ENCODE measurements at places on chromosomes 12 and 14.

GRCh38 chr14:82725213-82725612 is 1191.6 kb upstream of the SEL1L start:
- no peak for DNase-seq

- DNase-seq, result peak; percentile 38
These were observed 55.8 kb upstream of the CCDC175 start for GRCh38 chr14:59632381-59632780.

DNA sequence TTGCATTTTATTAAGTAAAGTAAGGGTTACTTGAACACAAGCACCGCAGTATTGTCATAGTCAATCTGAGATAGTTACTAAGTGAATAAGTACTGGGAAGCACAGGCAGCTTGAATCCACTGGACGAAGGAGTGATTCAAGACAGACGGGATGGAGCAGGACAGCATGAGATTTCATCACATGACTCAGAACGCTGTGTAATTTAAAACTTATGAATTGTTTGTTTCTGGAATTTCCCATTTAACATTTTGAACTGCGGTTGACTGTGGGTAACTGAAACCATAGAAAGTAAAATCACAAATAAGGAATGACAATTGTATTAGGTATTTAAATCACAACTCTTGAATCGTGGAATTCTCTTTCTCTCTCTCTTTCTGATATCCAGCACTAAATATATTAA is 1630.4 kb upstream of the SEL1L start:
- no peak for DNase-seq

DNA sequence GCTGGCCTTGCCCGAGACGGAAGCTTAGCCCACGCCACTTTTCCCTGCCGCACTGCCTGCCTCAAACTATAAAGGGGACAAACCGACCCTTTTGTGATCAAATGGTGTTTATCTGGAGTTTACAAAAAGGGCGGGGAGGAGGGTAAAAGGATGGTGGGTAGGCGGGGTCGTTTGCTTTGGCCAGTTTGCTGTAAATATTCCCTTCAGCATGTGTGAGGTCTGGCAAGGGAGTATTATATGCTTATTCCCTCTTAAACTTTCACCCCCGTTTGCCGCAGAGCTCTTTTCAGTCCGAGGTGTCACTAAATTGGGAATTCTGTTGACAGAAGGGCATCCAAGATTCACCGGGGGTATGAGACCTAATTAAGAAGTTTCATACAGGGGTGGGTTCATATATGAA is 3.8 kb upstream of the TBX3 start:
- DNase-seq, result no peak

- no peak for DNase-seq
These were observed 151.0 kb downstream of the TPH2 start for GRCh38 chr12:72089678-72090077.

- no peak for DNase-seq
These were observed 582.5 kb upstream of the MGAT4C start for GRCh38 chr12:86838711-86839110.

DNA sequence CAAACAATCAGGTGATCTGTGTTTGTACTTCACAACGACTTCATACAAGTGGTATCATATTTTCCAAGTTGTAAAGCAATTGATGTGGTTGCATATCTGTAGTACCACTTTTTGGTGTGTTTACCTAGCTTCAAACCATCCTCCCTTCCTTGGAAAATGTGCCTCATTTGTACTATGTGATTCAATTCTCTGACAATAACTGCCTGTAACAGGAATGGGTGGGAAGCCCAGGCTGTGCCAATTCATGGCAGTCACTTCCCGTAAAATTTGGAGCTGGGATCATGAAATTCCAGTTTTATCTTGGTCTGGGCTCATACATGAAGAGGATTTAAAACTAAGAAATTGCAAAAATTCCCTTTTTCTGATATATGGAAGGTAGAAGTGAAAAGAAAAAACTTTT is 250.1 kb downstream of the DIO2 start:
- no peak for DNase-seq

DNA sequence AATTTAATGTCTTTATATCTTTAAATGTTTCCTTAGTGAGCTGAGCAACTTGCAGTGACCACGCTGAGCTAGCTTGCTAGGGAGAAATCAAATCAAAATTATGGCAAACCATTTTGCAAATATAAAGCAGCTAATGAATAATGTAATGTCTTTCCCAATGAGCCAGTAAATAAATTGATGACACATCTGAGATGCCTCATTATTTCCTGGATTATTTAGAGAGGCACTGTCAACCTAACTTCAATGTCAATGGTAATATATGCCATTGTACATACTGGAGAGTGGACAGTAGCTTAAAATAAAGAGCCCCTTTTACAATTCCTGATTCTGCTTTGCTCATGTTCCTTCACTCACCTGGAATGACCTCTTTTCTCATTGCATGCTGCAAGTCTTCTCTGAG is 182.6 kb downstream of the PHLDA1 start:
- no peak for DNase-seq

- DNase-seq, result no peak
These were observed 7.9 kb upstream of the IL26 start for GRCh38 chr12:68233498-68233897.

- no peak for DNase-seq
These were observed 5.0 kb downstream of the TBX5 start for GRCh38 chr12:114400925-114401324.

GRCh38 chr12:26032719-26033241 is 74.3 kb downstream of the RASSF8 start:
- DNase-seq, result no peak

- DNase-seq, result peak; percentile 20
These were observed 865 bp downstream of the RGS6 start for GRCh38 chr14:71933001-71933587.

- DNase-seq, result no peak
These were observed 30.3 kb downstream of the ZNF605 start for GRCh38 chr12:132925597-132926414.

DNA sequence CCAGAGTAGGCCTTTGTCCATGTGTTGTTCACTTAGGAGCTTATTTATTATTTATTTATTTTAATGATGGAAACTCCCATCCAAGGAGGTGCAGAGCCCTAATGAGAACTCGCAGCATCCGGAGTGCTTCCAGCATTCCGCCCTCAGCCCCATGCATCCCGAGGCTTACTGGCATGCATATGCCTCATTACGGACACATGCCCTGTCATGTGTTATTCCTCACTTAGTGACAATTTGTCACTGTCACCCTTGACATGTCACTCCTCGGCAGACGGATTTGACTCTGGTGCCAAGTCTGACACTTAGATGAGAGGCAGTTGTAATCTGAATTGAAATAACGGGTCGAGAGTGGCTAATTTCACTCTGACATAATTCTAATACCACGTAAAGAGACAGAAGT is 132.8 kb downstream of the VRK1 start:
- DNase-seq, result no peak

GRCh38 chr14:54329082-54329695 is 67.6 kb upstream of the CDKN3 start:
- peak; percentile 27 for DNase-seq

GRCh38 chr12:28223025-28223554 is 32.8 kb downstream of the CCDC91 start:
- DNase-seq, result peak; percentile 18

DNA sequence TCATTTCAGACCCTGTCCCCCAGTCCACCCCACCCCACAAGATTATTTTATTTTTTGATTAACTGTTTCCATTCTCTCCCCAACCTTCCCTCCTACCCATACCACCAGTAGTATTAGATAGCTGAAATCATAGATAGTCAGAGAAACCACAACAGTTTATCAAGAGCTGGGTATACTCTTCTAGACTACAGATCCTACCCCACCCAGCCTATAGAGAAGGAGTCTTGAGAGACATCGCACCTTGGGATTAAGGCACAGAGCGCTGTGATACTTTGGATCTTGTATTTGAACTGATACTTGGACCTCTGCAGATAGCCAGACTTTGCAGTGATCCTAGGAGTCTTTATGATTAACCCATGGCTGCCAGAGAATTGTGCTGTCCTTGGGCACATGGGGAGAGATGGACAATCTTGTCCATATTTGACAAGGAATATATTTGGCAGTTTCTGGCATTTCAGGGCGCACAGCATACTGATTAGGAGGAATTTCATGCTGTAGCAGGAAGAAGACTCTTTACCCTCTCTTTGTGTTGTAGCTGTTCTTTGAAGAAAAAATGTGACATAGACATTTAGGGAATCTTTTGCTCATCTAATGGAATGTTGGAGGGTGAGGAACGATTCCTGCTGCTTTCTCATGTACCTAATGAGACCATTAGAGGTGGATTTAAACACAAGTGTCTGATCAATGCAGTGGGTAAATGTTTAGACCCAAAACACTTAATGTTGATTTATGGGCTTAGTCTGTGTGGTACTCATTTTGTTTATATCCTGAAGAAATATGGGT is 982 bp downstream of the RBMS2 start:
- DNase-seq, result no peak

DNA sequence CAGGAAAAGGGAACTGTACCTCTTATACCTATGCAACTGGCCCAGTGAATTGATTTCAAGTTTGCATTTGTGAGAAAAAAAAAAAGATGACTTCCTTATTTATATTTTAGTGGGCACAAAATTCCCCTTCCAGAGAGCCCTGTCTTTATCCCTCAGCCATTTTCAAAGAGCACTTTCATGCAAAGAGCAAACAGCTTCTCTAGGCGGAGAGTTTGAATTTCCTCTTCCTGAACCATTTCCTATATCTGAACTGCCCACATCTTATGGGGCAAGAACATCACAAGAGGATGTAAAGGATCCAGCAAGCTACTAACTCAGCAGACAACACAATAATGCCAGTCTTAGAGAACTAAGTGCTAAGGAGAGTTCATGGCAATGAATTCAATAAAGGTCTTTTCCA is 22.3 kb upstream of the PLXNC1 start:
- DNase-seq, result no peak

DNA sequence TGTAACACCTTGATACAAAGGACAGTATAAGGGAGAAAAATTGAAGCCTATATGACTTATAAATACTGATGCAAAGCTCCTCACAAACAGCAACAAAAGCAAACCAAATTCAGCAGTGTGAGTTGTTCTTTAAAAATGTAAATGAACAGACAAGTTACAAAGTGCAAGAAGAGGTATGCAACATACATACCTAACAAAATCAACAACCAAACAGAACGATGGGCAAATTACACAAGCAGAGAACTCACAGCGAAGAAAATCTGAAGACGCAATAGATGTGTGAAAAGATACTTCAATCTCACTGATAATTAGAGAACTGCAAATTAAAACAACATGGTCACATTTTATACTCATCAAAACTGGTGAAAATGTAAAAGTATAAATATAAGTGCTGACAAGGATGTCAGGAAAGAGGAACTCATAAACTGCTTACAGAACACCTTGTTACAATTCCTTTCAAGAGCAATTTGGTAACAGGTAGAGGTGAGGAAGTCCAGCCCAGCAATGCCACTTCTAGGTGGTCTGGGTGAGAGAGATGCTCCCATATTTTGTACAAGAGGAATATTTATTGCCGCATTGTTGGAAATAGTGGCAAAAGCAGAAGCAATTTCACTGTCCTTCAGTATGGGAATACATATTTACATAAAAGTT is 47.3 kb downstream of the CORO1C start:
- no peak for DNase-seq

GRCh38 chr12:90959032-90959431 is 4.1 kb upstream of the CCER1 start:
- DNase-seq, result no peak

- DNase-seq, result no peak
These were observed 13.9 kb downstream of the PNMA1 start for GRCh38 chr14:73700325-73700724.

DNA sequence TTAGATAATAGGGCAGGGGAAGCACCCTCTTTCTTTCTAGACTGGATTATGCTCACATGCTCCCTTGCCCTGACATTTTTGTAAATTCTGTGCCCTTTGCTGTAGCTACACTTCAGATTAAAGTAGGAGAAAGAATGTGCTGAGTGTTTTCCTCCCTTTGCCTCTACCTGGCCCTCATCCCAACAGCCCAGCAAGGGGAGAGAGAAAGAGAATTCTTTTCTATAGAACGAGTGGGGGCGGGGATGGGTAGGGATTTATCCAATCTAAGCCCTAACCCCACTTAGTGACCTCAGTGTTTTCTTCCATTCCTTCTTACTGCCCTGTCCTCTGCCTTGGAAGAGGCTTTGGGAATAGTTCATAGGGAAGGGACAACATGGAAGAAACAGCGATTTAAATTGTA is 13.5 kb downstream of the GPR84 start:
- DNase-seq, result no peak

- DNase-seq, result no peak
These were observed 18.5 kb downstream of the SLC7A8 start for GRCh38 chr14:23164949-23165348.

DNA sequence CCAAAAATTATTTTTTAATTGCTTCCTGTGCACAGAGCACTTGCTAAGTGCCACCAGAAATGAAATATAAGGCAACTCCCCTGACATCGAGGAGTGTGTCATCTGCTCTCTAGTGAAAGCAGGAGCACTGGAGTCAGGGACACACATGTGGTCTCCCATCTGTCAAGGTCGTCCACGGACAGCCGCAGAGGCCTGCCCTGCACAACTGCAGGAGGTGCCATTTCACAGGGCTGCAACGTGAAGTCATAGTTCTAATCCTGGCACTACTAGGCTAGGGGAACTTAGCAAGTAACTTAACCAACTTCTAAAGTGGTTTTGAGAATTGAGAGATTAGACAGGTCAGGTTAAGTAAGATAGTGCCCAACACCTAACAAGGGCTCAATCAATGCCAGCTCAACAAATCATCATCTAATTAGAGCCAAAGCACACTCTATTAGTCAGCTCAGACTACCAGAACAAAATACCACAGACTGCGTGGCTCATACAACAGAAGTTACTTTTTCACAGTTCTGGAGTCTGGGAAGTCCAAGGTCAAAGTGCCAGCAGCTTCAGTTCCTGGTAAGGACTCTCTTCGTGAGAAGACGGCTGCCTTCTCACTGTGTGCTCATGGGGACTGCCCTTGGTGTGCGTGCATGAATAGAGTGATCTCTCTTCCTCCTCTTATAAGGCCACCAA is 30.7 kb downstream of the FOXN3 start:
- DNase-seq, result no peak

- no peak for DNase-seq
These were observed 172.3 kb downstream of the DUSP6 start for GRCh38 chr12:89179983-89180382.

DNA sequence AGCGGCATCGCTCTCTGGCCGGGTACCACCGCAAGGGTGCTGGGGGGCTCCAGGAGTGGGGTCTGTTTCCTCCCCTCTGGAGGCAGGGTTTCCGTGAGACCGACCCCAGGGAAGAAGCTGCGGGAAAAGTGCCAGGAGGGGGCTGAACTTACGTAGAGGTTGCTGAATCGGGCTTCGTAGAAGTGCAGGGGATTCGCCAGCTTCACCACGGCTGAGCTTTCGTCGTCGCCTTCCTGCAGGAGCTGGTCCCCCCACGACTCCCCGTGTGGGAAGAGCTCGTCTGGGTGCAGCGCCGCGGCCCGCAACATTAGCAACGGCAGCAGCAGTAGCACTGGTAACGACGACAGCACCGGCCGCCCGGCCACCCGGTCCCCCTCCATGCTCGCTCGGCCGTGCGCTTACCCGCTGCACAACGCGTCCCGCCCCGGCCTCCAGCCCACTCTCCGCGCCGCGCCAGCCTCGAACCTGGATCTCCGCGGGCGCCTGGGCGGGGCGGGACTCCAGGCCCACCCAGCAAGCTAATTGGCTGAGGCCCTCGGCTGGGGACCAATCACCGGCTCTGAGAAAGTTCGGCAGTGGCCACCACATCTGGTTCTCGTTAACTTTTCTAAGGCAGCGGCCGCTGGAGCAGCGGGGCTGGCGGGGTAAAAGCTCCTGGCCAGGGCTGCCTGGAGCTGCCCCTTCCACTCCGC is at the start of gene NID2:
NID2 (minus strand) TSS at position 445 of the 692 bp plus-strand sequence; CDS start at position 380, 65 bp downstream.
- peak; percentile 73 for DNase-seq

Measured in stimulated activated CD4-positive, alpha-beta T cell treated with anti-CD3 and anti-CD28 coated beads, Interleukin-15, amount 100 ng/mL, for 24 hours (primary cell).